ENCODE measurements at places on chromosomes 2 and 18.
A peak's percentile ranks its signal among the peaks of the same experiment; 100 is the strongest.

DNA sequence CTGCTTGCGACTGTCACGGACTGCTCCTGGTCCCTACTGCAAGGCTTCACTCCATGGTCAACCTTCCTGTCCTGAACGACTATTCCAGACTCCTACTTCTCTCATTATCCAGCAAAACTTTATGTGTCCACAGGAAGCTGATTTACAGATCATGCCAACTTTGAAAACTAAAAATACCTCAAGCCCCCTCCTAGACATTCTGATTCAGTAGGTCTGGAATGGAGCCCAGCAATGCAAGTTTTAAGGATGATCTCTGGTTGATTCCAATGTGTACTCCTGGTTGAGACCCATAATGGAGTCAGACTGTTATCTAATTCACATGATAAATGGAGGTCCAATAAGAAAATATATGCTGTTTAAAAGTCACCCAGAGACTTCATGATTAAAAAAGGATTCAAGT is 13.1 kb upstream of the LRATD1 start:
- no peak for DNase-seq

- DNase-seq = peak; percentile 45
Measured at GRCh38 chr2:41414486-41415230, 633.2 kb upstream of the PKDCC start.

GRCh38 chr2:2057125-2057721 is 273.9 kb downstream of the MYT1L start:
- DNase-seq = peak; percentile 66

DNA sequence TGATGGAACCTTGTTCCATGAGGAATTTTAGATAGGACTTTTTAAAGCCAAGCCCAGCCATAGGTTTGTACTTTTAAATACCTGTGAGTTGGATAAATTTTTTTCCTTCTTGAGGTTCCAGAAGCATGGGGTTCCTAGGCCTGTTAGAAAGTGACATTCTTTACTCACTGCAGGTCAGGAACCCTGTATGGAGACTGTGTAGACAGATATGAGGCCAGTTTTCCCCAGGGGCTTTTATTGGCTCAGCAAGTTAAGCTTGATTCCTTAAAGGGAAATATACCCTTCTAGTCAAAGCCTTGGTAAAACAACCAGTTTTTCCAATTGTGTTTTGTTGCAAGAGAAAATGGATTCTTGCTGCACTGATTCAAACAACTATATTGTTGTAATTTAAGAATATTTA is 38.4 kb upstream of the GMCL1 start:
- no peak for DNase-seq

GRCh38 chr2:102030502-102030854 is 38.7 kb downstream of the IL1R2 start:
- DNase-seq = no peak

GRCh38 chr18:58135701-58136331 is 91.8 kb downstream of the NEDD4L start:
- peak; percentile 71 for DNase-seq

DNA sequence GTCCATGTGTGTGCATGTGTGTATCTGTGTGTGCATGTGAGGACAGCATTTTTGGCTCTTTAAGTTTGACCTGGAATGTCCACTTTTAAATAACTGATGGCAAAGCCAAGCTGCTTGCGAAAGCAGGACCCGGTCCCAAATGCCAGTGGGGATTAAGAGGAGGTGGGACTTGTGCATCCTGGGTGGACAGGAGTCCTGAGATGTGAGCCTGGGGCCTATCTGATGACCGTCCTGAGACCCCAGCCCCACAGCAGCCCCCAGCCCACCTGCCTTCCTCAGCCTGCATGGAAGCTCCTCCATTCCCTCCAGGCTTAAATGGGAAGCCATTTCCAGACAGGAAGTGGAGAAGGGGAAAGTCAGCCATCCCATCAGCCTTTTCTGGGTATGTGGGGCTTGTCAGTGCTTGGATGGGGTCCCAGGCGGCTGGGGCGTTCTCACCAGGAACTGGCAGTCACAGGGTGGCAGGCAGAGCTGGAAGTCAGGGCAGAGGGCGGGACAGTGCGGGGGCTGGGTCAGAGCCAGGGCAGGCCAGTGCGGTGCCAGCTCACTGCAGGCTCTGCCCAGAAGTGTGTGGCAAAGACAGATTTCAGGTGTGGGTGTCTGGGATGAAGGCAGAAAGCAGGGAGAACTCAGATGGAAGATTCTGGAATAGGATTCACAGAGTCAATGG is 117.8 kb downstream of the ACKR3 start:
- no peak for DNase-seq

DNA sequence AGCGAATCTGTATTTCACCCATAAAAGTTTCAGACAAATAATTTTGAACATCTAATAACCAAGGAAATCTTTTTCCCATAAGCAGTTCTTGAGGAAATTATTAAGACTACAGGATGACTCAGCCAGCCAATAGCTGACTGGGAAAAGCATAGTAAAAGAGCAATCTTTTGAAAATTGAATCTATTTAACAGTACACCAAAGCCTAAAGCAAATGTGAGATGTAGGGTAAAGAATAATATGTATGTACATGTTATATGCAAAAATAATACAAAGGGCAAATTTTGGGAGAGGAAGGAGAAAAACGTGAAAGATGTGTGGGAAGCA is 12.6 kb upstream of the KDSR start:
- DNase-seq = no peak

- no peak for DNase-seq
Measured at GRCh38 chr2:15858466-15858865, 81.9 kb upstream of the MYCN start.

DNA sequence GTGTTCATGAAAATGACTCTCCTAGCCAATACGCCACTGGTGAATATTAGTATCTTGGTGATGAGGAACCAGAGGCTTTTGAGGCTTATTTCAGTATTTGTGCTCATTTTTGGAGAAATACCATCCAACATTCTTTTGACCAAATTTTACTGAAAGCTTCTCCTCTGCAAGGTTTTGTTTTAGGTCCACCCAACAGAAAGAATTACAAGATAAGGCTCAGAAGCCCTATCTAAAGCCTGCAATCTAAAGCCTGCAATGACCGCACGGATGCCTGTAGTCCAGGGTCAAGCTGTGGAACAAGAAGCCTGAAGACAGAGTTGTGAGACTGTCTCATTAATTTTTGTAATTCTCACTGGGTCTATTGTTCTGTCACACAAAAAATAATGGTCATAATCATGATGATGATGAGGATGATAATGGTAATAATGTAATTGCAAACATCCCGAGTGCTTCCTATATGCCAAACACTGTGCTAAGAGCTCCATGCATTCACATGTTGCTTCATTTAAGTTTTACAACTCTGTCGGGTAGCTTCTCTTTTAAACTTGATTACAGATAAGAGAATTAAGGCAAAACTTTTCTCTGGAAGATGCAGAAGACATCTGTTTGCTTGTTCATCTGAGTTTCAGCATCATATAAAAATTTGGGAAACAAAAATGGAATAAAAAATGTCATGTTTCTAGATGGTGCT is 33.2 kb upstream of the NCOA1 start:
- DNase-seq = no peak

All from RKO (cell line).